Left renal pelvis (tissue), 4 donors: ENCODE measurements at places on chromosomes 3 and 15. TPM values are rescaled to one million over a fixed set of nuclear protein-coding genes. Genes with fewer than 3 reads are reported as not detected.
A peak's percentile ranks its signal among the peaks of the same experiment; 100 is the strongest.

DNA sequence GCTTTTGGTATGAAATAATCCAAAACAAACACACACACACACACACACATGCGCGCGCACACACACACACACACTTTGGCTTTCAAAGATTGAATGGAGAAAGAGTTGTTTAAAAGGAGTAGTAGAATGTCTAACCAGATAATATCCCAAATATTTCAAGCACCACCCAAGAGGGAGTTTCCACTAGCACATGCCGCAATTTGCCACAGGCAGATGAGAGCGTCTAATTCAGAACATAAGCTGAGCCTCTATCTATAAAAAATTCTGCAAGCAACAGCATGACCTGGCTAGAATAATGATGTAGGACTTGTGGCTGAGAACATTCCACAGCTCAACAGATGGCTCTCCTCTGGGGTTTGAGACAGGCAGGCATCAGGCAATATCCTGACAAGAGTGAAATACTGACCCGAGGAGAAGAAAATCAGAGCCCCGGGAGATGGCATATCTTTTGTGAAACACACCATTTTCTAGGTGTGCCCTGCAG lies 302.5 kb upstream of the GADL1 start:
- DNase-seq = no peak

CCR9 gene
- polyA plus RNA-seq = not detected

DNA sequence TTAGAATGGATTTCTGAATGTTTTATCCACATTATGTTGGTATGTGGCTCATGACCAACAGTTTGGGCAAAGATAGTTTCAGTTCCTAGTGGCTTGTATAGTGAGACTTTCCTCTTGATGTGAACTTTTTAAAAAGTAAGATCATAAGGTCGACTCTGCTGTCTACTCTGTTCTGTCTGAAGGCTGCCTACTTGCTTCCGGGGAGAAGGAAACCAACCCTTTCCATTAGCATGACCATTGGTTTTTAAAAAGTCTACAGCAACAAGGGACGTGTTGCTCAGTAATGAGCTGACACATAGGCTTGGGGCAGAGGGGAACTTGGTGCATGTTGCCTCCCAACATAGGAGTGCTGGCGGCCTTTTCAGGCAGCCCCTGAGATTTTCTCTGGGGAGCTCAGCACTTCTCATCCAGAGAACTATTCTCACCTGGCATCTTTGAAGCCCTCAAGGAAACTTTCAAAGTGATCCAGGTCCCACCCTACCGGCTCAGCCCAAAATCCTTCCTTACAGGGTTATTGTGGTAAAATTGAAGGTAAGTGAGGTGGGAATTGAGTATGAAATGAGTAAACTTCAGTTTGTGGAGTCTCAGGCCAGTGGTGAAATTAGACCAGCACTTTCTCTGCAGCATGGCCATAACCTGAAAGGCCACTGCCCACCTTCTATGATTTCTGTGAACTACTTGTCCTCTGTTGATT lies 30.6 kb downstream of the PSMD6 start:
- no peak for DNase-seq

TM4SF18 gene
- polyA plus RNA-seq = 14.2 TPM

DNA sequence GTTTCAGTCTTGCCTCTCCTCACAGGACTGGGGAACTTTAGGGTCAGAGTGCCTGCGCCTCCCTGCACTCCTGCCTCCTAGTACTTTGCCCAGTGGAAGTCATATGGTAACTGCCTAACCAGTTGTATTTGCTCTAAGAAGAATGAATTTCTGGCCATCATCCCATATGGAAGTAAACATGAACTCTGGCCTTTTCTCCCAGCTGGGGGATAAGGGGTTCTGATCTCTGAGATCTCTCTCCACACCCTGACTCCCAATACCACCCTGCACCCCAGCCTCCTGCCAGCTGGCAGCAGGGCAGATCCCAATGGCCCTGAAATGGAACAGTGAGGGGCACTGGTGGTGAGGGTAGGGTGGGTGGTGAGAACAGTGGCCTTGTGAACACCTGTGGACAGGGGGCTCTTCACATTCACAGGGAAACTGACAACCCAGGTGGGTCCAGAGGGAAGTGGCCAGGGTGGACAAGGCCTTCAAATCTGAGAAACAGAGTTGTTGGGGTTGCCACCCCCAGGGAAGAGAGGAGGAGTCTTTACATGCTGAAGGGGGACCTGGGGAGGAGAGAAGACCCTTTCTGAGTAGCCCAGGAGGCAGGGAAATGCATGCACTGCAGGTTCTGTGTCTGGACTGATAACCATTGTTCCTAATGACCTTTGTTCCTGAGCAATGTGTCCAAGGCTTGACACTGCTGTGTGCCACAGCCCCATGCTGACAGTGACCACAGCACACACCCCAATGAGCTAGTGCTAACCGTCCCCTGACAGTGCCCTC lies 36.9 kb downstream of the RHCG start:
- DNase-seq = no peak

- DNase-seq = no peak
Observed at GRCh38 chr3:44894485-44894884, 20.1 kb downstream of the TGM4 start.

WDR93 gene
- 2.2 TPM for polyA plus RNA-seq

GRCh38 chr15:45549541-45550220 lies 27.1 kb upstream of the SLC30A4 start:
- no peak for DNase-seq

ADAMTS7 gene
- polyA plus RNA-seq = 33.2 TPM

GRCh38 chr3:98874602-98875249 lies 26.8 kb downstream of the DCBLD2 start:
- DNase-seq = no peak

ROBO1 gene
- 113 TPM for polyA plus RNA-seq

- DNase-seq = no peak
Observed at GRCh38 chr3:193982258-193982659, 153.7 kb upstream of the HES1 start.

DNA sequence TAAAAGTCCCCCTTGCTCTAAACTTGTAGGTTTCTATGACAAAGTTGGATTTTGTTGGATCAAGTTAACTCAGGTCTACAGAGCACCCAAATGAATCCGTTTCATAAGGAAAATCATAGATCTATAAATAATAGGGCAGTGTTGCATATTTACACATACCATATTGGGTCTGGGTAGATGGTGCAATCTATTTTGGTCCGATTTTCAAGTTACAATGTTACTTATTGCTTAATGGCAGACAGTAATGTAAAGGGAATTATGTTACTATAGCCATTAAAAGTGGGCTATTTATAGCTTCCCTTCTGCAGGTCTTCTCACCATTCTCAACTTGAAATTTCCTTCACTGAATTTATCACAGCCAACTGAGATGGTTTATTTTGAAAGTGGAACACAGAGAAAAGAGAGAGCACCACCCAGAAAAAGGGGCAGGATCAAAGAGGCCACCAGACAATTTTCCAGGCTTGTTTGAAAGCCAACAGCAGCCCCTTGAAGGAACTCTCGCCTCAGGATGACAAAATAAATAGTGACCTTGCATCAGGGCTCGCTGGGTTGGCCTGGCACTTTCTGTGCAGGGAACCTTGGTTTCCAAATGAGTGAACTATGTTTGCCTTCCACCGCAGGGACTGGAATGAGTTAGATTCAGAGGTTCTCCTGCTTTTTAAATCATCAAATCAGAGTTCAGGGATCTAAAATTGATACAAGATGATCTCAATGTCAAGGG lies 260.2 kb upstream of the HES1 start:
- DNase-seq = no peak

- no peak for DNase-seq
Observed at GRCh38 chr15:65618560-65619109, 3.1 kb upstream of the SLC24A1 start.

DNA sequence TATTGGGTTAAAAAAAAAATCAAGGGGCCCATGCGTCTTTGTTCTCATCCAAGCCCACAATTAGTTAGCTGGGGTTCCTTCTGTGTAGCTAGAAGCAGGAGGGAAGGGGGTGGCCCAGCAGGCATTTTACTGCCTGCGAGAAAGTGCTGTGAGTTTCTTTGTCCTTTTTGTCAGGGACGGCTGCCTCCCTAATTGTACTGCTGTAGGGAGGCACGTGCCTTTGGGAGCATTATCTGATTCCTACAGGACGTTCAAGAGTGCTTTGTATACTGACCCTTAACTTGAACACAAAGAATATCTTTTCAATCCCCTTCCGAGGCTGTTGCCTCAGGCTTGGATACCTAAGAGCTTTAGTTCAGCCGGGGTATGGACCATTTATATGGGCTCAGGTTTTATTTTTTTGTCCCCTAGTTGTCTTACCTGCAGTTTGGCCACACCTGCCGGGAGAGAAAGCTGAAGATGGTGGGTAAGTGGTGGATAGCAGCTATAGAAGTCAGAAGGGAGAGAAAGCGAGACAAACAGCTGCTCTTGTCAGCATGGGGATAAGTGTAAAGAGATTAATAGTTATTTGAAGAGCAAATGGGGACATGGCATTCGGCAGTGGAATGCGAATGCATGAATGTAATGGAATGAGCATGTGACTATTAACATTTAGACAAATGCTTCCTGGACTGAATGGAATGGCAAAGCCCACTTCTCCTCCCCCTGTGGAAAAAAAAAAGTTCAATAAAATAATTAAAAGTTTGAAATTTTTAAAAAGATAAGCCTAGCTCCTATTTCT lies 175.2 kb downstream of the TP63 start:
- peak; percentile 39 for DNase-seq

DNAJA4 gene
- polyA plus RNA-seq = 21.2 TPM

ALS2CL gene
- 16.4 TPM for polyA plus RNA-seq

- DNase-seq = no peak
Observed at GRCh38 chr15:88651971-88652370, 13.2 kb downstream of the ISG20 start.

- DNase-seq = no peak
Observed at GRCh38 chr3:127786353-127787070, 35.8 kb downstream of the MGLL start.

DNA sequence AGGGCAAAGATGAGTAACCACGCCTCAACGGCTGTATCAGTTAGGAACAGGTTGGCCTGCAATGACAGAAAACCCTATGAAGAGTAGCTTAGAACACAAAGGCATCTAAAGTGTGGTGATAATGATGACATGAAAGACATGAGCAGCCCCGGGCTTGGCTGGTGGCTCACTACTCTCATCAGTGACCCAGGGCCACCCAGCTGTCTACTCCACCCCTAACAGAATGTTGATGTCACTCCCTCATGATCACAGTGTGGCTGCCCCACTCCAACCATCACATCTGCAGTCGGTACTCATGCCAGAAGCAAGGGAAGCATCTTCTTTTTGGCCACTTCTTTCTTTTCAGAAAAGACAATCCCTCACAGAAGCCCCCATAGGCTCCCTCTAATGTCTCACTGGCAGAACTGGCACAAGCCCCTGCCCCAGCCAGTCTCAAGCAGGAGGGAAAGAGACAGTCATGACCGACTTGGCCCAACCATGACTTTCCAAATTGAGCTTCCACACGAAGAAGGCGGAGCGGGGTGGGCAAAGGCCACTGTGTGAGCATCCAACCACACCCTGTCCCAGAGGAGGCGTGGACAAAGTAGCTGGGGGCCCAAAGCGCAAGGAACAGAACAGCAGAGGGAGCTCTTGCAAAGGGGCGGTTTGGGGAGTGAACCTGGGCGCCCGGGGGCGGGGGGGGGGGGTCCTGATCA lies 72.0 kb upstream of the IQSEC1 start:
- DNase-seq = no peak

DNA sequence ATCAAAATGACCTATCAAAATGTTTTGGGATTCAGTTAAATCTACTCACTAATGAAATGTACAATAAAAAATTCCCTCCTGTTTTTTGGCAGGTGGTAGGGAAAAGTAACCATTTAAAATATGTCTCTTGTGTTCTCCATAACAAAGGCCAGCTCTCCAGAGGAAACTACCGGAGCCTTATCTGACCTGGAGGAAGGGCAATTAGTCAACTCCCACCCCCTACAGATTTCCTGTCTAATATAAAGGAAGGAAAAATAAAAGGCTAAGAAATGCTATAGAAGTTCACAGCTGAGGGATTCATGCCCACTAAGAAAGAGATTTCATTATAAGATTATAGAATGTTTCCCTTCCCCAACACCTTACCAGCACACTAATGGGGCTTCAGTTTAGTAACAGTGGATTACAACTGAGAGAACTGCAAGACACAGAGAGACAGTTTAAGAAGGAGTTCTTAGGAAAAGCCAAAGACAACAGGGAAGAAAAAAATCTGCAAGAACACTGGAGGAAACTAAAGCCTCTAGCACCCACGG lies 376.5 kb upstream of the KCNMB2 start:
- no peak for DNase-seq

WNT7A gene
- polyA plus RNA-seq = not detected

CCR2 gene
- polyA plus RNA-seq = 1.8 TPM

GRCh38 chr3:115325539-115325938 lies 178.5 kb upstream of the ZBTB20 start:
- peak; percentile 18 for DNase-seq

CHRNA7 gene
- polyA plus RNA-seq = 16.3 TPM

LEKR1 gene
- polyA plus RNA-seq = 2.5 TPM

DNA sequence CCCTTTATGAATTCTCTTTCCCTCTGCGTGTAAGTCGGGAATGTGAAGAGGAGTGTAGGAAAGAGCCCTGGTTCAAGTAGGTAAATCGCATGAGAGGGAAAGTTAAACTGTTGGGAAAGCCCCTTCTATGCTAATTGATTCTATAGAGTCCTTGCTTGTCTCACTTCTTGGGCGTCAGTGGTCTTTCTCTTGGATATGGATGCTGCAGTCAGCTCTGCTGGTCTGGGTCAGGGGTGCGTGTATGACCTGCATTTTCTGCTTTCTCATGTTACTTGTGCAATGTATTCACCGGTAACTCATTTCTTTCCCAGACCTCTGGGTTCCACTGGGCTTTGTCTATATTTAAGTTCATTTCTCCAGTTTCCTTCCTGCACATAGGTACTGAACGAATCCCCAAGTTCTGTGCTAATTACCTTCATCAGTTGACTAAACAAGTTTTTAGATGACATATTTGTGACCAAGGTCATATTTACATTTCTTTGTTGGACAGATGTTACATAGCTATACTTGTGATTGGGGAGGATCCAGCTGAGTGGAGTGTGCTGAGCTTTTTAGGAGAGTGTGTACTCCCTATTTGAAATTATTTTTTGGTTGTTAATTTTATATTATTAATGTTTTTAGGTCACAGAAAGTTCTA lies 1.4 kb downstream of the SETD5 start:
- DNase-seq = peak; percentile 41

DNA sequence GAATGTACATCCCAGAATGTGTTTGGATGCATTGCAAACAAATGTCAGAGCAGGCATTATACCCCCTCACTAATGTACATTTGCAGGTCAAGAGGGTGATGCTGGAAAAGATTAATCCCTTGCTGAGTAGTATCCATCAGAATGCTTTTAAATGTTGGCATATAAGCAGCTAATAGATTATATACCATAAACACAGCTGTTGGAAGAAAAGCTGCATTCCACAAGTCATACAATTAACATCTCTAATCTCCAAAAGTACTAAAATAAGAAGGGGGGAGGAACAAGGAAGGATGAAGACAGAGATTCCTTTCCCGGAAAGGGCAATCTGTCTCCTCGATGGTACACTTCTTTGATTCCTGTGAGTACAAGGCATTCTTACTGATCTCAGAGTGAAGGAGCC lies 445.7 kb upstream of the CDIN1 start:
- DNase-seq = no peak

DNA sequence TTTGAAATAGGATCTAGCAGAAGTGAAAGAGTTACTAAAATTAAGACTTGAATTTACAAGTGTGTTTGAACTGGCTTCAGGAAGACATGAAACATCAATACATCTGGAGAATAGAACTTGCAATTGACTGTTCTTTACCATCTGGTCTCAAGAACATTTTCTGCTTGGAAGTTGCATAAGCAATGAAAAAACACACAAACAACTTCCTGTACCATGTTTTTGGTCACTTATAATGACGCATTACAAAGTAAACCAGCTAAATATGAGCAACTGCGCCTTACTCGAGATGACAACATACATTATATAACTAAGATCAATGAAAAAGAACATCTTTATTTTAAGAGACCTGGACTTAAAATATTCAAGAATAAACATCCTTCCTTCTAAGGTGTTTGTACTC lies 112.5 kb downstream of the TIGIT start:
- DNase-seq = no peak

HOMER2 gene
- polyA plus RNA-seq = 32.6 TPM

SLC12A1 gene
- 779 TPM for polyA plus RNA-seq
